ENCODE measurements at places on chromosomes 4 and X. TPM values are rescaled to one million over a fixed set of nuclear protein-coding genes. Genes with fewer than 3 reads are reported as not detected.

Gene NLGN4X
- polyA plus RNA-seq: 11.8 TPM

- DNase-seq: no peak
Measured at GRCh38 chr4:163091685-163092034, 75.0 kb downstream of the NAF1 start.

DNA sequence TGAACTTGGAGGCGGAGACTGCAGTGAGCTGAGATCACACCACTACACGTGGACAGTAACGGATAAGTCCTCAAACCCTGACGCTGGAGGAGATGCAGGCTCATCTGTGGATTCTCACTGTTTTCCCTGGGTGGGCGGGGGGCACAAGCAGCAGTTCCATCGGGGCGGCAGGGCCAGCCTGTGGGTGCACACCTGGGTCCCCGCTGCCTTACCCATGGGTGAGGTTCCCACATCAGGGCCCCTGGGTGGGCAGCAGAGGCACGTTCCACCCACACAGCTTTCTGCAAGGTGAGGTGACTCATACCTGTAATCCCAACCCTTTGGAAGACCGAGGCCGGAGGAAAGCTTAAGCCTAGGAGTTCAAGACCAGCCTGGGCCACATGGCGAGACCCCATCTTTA is 56.6 kb upstream of the MXD4 start:
- no peak for DNase-seq

Gene LRPAP1
- polyA plus RNA-seq: 174 TPM

- no peak for DNase-seq
Measured at GRCh38 chrX:100649550-100650356, 5.8 kb downstream of the SRPX2 start.

Gene GABRG1
- 0.42 TPM for polyA plus RNA-seq

GRCh38 chr4:185480016-185480732 is 8.6 kb upstream of the CCDC110 start:
- DNase-seq: no peak
